Ureter (tissue), 1 donor: ENCODE measurements at places on chromosomes 7 and 10. TPM values are rescaled to one million over a fixed set of nuclear protein-coding genes. Genes with fewer than 3 reads are reported as not detected.
A peak's percentile ranks its signal among the peaks of the same experiment; 100 is the strongest.

GRCh38 chr7:82235713-82236112 lies 207.9 kb downstream of the CACNA2D1 start:
- DNase-seq: no peak

GRCh38 chr10:48495282-48496045 lies 109.4 kb downstream of the ARHGAP22 start:
- peak; percentile 31 for DNase-seq

CALCR gene
- 0.16 TPM for total RNA-seq

DNA sequence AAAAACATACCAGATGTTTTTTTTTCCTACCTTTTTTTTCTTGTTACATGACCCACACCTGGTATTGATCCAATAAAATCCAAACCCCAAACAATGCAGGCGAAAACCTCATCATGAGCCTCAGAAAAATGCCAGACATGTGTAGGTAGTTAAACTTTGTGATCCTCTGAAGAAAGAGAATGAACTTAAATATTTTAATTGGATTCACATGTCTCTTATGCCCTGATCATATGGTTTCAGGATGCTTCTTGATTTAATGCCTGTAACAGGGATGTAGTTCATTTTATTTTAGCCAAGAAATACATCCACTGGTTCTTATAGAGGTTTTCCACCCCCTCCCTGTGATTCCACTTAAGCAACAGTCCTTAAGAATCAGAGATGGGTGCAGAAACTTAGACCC lies 451.6 kb downstream of the TYW1 start:
- DNase-seq: no peak

DNA sequence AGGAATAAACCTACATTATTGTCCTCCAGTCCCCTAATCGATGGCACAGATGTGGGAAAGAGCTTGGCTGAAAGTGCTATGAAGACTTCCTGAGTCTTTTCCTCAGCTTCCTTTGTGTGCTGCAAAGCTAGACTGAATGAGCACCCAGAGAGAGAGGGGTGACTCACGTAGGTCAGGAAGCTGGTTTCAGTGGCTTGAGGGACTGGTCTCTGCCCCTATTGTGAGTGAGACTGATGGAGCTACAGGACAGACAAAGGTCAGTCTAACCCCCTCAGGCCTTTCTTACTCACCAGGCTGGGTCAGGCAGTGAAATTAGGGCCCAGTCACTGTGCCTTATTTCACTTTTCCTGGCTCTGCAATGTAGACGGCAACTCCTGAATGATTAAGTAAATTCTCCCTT lies 171.1 kb upstream of the GRB10 start:
- DNase-seq: no peak

DNA sequence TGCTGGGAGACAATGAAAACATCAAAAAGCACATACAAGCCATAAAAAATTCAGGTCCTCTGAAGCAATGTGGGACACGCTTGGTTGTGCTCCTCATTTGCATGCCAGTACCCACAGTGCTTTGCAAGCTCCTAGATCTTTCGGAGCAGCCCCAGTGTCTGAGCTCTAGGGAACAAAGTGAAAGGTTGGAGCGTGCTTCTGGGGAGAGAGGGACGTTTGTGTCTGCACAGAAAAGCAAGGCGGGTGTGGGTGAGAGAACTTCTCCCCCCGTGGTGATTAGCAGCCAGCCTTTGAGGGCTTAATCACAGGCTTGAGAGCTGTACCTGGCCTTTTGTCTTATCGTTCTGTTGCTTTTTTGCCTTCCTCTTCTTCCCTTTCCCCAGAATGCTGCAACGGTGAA lies 76.7 kb upstream of the HABP2 start:
- DNase-seq: no peak
